Fibroblast of skin of right biceps (primary cell): ENCODE measurements at places on chromosomes 1 and 21.
A peak's percentile ranks its signal among the peaks of the same experiment; 100 is the strongest.

DNA sequence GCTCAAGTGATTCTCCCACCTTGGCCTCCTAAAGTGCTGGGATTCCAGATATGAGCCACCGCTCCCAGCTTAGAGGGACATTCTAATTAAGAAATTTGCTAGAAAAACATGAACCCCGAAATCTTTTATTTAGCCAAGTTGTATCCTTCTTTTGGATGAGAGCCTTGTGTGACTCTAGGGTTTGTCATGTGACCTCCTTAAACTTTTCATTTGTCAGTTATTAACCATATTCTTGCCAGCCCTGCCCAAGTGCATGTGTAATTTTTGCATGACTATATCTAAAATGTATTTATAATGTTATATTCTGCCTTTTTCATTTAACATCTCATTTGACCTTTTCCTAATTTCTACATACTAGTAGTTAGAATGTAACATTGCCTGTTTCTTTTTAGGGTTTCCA lies 1.9 kb downstream of the UTP25 start:
- DNase-seq, result no peak

- peak; percentile 83 for DNase-seq
Observed at GRCh38 chr21:38266732-38267131, 9.9 kb downstream of the KCNJ15 start.

GRCh38 chr1:155833665-155834295 lies 23.2 kb downstream of the GON4L start:
- no peak for DNase-seq

DNA sequence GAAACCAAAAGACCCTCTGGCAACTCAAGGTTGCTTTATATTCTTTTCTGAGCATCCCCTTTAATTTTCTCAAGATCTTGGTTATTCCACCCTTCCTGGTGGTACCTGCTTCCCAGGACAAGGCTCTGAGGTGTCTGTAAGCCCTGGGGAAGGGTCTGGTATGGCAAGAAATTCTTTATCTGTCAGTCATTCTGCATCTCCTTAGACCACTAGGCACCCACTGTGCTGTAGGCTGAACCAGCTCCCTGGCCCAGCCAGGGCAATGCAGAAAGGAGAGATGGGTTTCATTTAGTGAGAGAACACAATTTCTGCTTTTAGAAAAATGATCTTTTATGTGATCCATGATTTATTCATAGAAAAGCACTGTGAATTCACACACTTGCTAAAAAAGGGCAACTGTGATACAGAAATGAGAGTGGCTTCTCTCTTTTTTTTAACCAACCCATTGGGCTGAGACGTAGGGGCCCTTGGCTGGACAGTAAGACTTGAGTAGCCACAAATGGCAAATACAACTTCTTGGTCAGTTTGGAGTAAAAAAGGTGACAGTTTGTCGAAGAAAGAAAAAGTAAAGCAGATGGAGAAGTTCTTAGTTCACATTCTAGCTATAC lies 4.1 kb downstream of the UROD start:
- no peak for DNase-seq

DNA sequence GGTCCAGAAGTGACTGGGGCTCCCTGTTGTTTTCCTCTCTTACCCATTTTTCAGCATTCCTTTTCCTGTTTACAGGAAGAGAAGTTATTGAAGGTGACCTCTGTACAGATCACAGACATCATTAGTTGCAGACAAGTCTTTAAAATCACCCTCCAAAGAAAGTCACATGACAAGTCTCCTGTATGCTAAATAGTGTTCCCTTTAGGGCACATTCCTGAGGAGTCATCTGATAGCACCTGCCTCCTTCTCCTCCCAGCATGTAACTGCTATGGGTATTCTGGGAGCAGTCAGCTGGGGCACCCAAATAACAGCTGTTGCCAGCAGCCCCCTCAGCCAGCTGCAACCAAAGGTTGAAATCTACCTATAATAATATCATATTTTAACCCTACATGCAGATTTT lies 200.6 kb downstream of the PTGER3 start:
- no peak for DNase-seq

DNA sequence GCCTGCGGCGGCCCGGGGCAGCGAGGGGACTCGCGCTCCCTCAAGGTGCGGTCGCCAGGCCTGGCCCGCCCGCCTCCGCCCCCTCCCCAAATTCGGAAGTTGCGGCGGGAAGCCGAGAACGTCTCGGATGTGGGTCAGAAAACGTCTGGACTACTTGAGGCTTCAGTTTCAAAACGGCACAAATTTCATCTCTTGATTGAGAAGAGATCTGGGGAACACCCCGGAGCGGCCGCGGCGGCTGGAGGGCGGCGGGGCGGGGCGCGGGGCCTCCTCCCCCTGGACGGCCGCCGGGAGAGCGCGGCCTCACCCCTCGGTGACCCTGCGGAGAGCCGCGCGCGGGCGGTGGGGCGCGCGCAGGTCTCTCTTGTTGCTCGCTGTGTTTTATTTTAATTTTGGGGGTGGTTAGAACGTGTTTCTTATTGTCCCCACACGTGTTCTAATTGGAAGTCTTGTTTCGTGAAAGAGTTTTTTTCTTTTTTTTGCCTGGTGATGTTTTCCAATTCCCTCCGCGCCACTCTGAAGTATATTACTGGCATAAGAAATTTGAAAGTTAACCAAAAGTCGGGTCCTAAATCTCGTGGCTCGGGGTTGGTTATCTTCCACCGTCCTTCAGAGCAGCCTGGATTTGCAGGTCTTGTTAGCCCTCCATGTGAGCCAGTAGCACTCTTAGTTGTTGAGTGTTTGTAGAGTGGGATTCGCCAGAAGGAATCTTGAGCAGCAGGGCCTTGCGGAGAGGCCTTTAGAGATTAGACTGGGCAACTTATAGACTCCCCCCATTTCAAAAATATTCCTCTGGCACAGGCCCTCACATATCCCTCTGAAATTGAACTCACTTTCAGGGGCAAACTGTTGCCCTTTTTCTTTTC lies 749 bp downstream of the PCBP3 start:
- no peak for DNase-seq

- DNase-seq, result no peak
Observed at GRCh38 chr1:41661428-41662060, 177.1 kb upstream of the EDN2 start.

DNA sequence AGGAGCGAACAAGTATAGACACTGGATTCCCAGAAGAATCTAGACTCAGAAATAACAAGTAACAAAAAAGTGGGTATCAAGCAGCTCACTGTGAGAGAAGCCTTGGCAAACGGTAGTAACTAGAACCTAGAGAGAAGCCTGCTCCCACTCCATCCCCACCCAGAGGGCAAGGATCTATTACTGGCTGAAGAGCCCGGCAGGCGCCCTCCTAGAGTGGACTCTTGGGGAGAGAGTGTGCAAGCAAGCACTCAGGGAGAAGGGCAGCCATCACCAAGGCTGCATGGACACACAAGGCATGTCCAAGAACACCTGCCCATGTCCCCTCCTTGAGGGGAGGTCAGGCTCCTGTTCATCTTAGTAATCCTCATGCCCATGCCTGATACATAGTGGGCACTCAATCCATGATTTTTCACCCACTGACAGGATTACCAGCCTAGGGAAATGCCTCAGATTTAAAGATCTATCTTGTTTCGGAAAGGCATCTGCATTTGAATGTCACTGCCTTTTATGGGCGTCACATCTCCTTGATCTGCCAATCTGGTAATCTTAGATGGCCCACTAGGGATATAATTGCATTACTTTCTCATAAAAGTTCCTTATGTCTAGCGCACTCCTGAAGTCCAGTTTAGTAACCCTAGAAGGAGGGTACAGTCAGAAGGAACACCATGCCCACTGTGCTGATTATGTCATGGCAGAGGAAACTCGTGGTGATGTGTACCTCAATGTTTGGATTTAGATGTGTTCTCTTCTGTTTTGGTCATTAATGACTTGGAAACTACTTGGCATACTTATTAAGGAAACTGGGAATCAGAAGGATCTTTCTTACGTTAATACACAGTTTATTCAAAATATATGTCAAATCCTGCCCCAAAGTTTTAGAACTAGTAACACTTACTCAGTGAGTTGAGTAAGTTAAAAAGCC lies 14.4 kb downstream of the CNN3 start:
- DNase-seq, result no peak
